ELR (cell line): ENCODE measurements at places on chromosomes 1 and 21.

DNA sequence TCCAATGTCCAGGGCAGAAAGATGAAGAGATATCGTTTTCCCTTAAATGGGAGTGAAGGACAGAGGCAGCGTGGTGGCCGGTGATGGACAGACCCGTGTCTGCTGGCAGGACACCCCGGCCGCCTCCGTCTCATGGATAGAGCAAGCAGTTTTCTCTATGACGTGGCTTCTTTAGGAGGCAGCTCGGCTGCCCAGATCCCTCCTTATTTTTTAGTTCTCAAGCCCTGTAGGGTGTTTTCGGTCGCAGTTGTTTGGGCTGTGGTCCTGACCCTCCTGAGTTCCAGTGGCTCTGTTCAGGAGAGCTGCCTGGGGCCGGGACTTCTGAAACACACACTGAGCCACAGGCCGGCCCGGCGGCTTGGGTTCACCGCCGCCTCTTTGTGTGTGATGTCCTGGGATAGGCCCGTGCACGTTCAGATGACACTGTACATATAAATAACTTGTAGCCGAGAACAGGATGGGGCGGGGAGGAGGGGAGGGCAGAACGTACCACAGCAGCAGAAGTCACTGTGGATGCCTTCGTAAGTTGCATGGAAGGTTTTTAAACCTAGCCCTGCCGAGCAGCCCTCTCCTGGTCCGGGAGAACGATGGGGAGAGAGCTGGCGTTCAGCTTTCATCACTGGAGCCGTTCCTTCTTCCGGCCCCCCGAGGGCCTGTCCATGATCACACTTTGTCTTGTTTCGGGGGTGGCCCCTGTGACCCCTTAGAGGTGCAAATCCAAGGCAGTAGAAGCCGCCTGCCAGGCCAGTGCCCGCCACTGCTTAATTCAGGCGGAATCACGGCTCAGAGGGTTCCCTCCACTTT is 65.2 kb downstream of the SIK1 start:
- DNase-seq = peak; percentile 54

DNA sequence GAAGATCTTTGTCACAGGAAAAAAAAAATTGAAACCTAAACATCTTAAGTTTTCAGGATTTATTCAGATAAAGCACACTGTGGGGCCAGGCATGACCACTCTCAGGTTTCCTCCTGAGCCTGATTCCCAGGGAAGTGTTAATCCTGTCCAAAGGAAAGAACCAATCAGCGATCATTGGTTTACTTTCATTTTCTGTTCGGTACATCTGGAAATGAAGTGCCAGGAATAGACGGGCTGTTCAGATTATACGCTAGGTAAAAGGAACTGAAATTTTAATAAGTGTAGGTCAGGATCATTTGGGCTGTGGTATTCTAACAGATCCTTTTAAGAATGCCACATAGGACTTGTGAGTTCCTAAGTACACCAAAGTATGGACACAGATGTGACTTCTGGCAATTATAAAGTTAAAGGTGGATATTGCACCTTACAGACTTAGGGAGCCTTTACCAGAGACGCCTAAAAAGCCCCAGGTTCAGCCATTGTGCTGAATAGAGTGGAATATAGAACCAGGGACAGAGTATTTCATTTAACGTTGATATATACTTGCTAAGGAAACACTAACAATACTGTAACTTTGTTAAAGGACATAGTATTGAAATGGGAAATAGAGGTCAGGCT is 9.3 kb upstream of the CACYBP start:
- DNase-seq = peak; percentile 88

DNA sequence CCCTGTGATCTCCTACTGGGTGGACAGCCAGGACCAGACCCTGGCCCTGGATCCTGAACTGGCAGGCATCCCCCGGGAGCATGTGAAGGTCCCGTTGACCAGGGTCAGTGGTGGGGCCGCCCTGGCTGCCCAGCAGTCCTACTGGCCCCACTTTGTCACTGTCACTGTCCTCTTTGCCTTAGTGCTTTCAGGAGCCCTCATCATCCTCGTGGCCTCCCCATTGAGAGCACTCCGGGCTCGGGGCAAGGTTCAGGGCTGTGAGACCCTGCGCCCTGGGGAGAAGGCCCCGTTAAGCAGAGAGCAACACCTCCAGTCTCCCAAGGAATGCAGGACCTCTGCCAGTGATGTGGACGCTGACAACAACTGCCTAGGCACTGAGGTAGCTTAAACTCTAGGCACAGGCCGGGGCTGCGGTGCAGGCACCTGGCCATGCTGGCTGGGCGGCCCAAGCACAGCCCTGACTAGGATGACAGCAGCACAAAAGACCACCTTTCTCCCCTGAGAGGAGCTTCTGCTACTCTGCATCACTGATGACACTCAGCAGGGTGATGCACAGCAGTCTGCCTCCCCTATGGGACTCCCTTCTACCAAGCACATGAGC is 17.2 kb upstream of the SLC25A44 start:
- no peak for DNase-seq

GRCh38 chr1:241355311-241356010 is 1.5 kb downstream of the RGS7 start:
- no peak for DNase-seq

GRCh38 chr1:44801491-44802305 is 1.5 kb downstream of the PLK3 start:
- peak; percentile 45 for DNase-seq

DNA sequence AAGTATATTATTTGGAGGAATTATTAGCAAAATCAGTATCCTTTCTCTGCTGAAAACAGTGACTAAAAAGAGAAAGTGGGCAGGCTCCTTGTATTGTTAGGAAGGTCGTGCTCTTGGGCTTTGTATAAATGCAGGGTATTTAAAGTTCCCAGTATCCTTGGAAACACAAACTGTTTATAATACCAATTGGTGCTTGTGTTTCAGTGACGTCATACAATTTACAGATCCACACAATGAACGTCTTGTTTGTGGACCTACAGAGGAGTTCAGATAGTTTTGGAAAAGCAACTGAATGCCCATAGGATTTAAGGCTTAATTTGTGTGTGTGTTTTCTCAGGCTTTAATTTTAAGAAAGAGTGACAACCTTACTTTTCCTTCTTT is 168.2 kb downstream of the RASAL2 start:
- DNase-seq = peak; percentile 83

GRCh38 chr1:40650075-40650474 is 15.4 kb downstream of the RIMS3 start:
- DNase-seq = no peak

- no peak for DNase-seq
Observed at GRCh38 chr1:109822749-109823542, 59.2 kb upstream of the EPS8L3 start.

DNA sequence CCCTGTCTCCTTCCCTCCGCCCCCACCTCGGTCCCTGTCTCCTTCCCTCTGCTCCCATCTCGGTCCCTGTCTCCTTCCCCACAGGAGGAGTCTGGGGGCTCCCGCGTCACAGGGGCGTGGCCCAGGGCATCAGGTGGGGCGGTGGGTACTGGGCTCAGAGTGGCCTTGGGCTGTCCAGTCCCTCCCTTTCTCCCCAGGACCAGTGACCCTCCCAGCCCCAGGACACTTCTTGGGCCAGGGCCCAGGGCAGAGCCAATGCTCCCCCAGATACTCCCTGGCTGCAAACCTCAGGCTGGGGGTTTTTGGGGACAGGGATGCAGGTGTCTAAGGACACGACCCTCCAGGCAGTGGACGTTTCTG is 6.8 kb upstream of the RNF223 start:
- no peak for DNase-seq

GRCh38 chr21:16496609-16497008 is 766.8 kb downstream of the USP25 start:
- no peak for DNase-seq

- no peak for DNase-seq
Observed at GRCh38 chr1:181251713-181252075, 163.2 kb downstream of the IER5 start.

DNA sequence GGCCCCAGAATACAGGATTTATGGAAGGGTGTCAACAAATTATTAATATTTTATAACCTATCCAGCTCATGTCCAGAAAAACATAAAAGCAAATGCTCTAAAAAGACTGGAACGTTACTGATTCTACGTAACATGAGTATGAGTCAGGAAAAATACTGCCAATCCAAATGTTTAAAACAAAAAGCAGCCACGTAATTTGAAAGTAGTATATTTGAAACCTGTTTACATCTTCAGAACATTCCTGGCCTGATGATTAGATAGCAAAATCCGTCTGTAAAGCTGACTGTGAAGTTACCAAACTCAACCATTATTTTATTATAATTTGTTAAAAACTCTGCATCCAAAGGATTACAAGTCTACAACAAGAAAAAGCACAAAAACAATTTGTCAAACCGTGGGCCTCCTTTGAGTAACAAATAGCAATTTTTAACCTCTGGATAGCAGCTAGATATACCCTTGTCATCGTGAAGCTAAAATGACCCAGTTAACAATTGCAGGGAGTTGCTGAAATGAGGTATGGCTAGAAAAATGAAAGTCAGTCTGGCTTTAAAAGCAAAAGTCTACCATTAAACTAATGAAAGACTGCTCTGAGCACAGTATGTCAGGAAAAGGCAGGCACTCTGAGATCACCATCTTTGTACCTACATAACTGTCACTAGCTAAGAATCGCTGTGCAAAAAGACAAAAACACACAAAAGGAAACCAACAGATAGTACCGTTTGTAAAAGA is 1.2 kb downstream of the UBR4 start:
- peak; percentile 75 for DNase-seq

DNA sequence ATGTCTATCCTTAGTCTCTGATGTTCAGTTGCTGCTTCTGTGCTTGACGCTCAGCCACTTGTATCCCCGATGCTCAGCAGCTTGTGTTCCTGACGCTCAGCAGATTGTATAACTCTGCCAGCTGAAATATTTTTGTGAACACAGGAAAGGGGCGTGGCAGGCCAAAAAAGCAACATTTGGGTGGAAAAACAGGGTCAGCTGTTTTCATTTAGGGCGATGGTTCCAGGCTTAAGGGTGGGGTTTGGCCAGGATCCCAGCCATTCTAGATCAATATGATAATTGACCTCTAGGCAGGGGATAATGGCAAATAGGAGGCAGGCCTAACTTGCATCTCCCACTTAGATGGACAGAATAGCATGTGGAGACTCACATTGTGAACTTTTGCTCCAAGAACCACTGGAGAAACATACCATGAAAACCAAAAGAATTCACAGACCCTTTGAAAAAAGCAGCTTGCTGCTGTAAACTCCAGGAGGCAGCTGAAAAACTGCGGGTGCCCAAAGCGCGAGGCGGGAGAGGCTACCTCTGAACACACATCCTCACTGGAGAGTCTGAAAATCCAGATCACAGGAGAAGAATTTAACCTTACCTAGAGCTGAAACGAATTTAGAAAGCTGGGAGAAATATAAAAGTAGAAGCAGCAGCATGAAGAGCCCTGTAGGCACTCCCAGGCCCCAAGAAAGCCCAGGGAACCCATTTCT is 58.3 kb downstream of the ZNF648 start:
- DNase-seq = no peak

DNA sequence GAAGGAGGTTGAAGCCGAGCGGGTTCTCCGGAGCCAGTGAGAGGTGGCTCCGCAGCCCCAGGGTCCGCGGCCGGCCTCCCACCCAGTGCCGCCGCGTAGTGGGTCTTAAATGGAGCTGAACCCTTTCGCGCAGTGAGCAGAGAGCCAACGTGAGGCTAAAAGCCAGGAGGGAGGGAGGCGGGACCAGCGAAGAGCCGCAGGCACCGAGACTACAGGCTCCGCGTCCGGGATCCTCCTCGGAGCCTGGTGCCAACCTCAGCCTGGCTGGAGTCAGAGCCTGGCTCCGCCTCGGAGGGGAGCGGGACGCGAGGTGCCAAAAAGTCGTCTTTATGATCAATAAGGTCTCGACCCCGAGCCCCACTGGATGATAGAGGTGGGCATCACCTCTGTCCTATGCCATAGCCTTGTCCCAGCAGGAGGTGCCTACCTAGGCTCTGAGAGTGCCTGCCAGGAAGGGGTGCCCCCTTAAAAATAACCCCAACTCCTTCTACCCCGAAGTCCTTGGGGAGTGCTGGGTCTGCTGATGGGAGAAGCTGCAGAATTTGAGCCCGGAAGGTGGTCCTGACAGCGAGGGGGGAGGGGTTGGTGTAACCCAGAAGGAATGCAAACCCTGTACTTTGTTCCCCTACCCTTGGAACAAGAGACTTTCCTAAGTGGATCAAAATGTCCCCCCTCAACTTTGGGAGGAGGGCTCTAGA is 1.6 kb downstream of the IGSF21 start:
- DNase-seq = no peak

- no peak for DNase-seq
Observed at GRCh38 chr1:156495401-156496140, 5.0 kb downstream of the MEF2D start.

DNA sequence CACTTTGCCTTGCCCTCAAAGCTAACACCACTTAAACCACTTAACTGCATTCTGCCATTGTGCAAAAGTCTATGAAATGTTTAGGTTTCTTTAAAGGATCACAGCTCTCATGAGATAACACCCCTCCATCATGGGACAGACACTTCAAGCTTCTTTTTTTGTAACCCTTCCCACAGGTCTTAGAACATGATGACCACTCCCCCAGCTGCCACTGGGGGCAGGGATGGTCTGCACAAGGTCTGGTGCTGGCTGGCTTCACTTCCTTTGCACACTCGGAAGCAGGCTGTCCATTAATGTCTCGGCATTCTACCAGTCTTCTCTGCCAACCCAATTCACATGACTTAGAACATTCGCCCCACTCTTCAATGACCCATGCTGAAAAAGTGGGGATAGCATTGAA is 7.7 kb downstream of the ADAMTS1 start:
- DNase-seq = no peak

GRCh38 chr1:65691972-65692371 is 100.7 kb upstream of the PDE4B start:
- no peak for DNase-seq

- no peak for DNase-seq
Observed at GRCh38 chr21:45525153-45525909, 16.9 kb downstream of the SLC19A1 start.

DNA sequence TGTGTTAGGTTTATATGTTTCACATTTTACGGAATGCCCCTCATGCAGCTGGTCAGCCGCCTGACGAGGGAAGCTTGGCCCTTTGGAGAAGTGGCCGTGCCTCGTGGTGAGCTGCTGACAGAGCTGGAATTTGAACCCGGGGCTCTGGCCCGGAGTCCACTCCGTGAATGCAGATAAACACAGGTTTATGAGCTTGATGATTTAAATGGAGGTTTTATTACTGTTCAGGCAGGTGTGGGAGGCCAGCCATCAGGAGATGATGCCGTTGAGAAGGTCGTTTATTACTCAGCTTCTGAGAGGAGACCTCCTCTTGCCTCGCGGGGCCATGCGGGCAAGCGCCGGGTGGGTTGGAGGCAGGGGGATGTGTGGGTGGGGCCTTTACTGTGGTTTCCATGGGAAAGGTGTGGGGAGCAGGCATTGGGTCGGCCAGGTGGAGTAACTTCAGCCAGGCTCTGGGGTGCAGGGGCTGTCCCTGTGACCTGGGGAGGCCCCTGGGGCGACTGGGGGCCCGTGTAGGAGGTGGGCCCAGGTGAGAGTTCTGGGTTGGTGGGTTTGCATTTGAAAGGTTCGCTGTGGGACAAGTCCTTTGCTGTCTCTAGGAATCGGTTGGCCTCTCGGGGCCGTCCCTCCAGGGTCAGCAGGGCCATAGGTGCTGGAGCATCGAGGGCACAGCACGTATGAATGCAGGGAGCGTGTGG is 22.0 kb downstream of the PRKCZ start:
- no peak for DNase-seq

GRCh38 chr1:31663622-31664452 is 19.2 kb upstream of the PEF1 start:
- DNase-seq = peak; percentile 64
